ENCODE measurements at places on chromosomes 6 and 20. TPM values are rescaled to one million over a fixed set of nuclear protein-coding genes. Genes with fewer than 3 reads are reported as not detected.

Gene FAM110A
- total RNA-seq = 15.3 TPM

Gene GPR63
- 0.66 TPM for total RNA-seq

Gene RTEL1
- total RNA-seq = 17.2 TPM

Gene HSD17B8
- total RNA-seq = 31.4 TPM

Gene FRS3
- total RNA-seq = 0.31 TPM

Gene DCBLD1
- 9.8 TPM for total RNA-seq

Gene TMEM244
- not detected for total RNA-seq

Gene OR2J3
- total RNA-seq = not detected

Gene RAMACL
- 1.4 TPM for total RNA-seq

Gene PI16
- total RNA-seq = 1.0 TPM

Gene TMEM217
- 1.4 TPM for total RNA-seq

Gene LY6G6D
- not detected for total RNA-seq

Gene ID1
- total RNA-seq = 422 TPM

Gene FNDC1
- 0.04 TPM for total RNA-seq

Gene FAM184A
- 3.8 TPM for total RNA-seq

Gene CGAS
- total RNA-seq = 3.0 TPM

Gene BMP7
- 35.4 TPM for total RNA-seq

Gene RBBP8NL
- total RNA-seq = 6.2 TPM

Gene LY86
- 2.3 TPM for total RNA-seq

Gene GABRR1
- total RNA-seq = not detected

Gene COX4I2
- 3.1 TPM for total RNA-seq

Gene CABLES2
- total RNA-seq = 2.1 TPM

Gene SH3BGRL2
- total RNA-seq = 48.9 TPM

Gene SLC22A7
- total RNA-seq = not detected

Gene FGD2
- total RNA-seq = 6.3 TPM

Gene NHSL1
- total RNA-seq = 26.5 TPM

Gene BTN1A1
- total RNA-seq = not detected

Gene PPIL6
- 3.6 TPM for total RNA-seq

Gene OPN5
- not detected for total RNA-seq

Gene ADGRF4
- 17.5 TPM for total RNA-seq

Gene NOTCH4
- 4.7 TPM for total RNA-seq

Gene TREML2
- total RNA-seq = not detected

Gene SLC17A1
- not detected for total RNA-seq

Gene WASF1
- total RNA-seq = 20.9 TPM

Gene ADGRB3
- total RNA-seq = 1.1 TPM

Gene TBX18
- total RNA-seq = 0.15 TPM

Gene COL9A3
- not detected for total RNA-seq

Gene LIME1
- 12.3 TPM for total RNA-seq

Gene SOBP
- 0.15 TPM for total RNA-seq

Gene C6orf52
- not detected for total RNA-seq

Gene ZC2HC1B
- not detected for total RNA-seq

Gene TDRD6
- total RNA-seq = 0.22 TPM

Gene FRK
- 12.1 TPM for total RNA-seq

Gene ITPR3
- total RNA-seq = 21.8 TPM

Gene FAM209B
- not detected for total RNA-seq

Gene GATA5
- 0.85 TPM for total RNA-seq
